CD4-positive, CD25-positive, alpha-beta regulatory T cell (primary cell): ENCODE measurements at places on chromosomes 1 and 21.
A peak's percentile ranks its signal among the peaks of the same experiment; 100 is the strongest.

- H3K4me3 ChIP-seq: no peak overlapping the region
- H3K27me3 ChIP-seq: no peaks in the 10 kb centered on the region
- H3K36me3 ChIP-seq: peaks cover 40% of the 10 kb centered on the region
- no peak overlapping the region for H3K27ac ChIP-seq
- DNase-seq: no peak
- H3K4me1 ChIP-seq: no peaks in the 10 kb centered on the region
These were observed 99.5 kb downstream of the MAN1A2 start for GRCh38 chr1:117466761-117467160.

- H3K4me1 ChIP-seq: no peaks in the 10 kb centered on the region
- no peaks in the 10 kb centered on the region for H3K27me3 ChIP-seq
- no peak for DNase-seq
- no peak overlapping the region for H3K4me3 ChIP-seq
- no peak overlapping the region for H3K27ac ChIP-seq
These were observed 67.3 kb upstream of the MAP10 start for GRCh38 chr1:232737917-232738316.

GRCh38 chr1:182635871-182636270 lies 31.7 kb upstream of the RGS16 start:
- DNase-seq: no peak
- H3K27me3 ChIP-seq: no peaks in the 10 kb centered on the region
- H3K4me1 ChIP-seq: no peaks in the 10 kb centered on the region

GRCh38 chr1:192698731-192699130 lies 62.8 kb downstream of the RGS13 start:
- H3K36me3 ChIP-seq: no peaks in the 10 kb centered on the region
- H3K27me3 ChIP-seq: no peaks in the 10 kb centered on the region
- peaks cover 4% of the 10 kb centered on the region for H3K4me1 ChIP-seq
- no peak overlapping the region for H3K4me3 ChIP-seq

DNA sequence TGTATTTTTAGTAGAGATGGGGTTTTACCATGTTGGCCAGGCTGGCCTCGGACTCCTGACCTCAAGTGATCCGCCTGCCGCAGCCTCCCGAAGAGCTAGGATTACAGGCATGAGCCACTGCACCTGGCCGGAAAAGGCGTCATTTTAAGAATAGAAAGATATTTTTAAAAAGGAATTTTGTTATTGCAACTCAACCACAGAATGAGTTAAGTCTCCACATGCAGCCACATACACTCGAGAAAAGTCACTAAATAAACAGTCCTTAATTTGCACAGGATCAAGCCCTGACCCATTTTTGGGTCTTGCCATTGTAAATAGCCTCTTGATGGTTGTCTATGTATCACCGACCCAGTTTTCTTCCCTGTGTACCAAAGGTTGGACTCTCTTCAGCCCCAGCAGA lies 85.5 kb downstream of the FBXO2 start:
- H3K4me1 ChIP-seq: no peaks in the 10 kb centered on the region
- no peak overlapping the region for H3K4me3 ChIP-seq
- H3K27me3 ChIP-seq: peaks cover 3% of the 10 kb centered on the region
- no peak overlapping the region for H3K27ac ChIP-seq
- H3K36me3 ChIP-seq: no peaks in the 10 kb centered on the region

GRCh38 chr1:57118948-57119603 lies 153.3 kb upstream of the C8B start:
- H3K27me3 ChIP-seq: no peaks in the 10 kb centered on the region
- H3K27ac ChIP-seq: no peak overlapping the region
- no peaks in the 10 kb centered on the region for H3K36me3 ChIP-seq
- H3K4me1 ChIP-seq: no peaks in the 10 kb centered on the region
- DNase-seq: no peak
- no peak overlapping the region for H3K4me3 ChIP-seq

DNA sequence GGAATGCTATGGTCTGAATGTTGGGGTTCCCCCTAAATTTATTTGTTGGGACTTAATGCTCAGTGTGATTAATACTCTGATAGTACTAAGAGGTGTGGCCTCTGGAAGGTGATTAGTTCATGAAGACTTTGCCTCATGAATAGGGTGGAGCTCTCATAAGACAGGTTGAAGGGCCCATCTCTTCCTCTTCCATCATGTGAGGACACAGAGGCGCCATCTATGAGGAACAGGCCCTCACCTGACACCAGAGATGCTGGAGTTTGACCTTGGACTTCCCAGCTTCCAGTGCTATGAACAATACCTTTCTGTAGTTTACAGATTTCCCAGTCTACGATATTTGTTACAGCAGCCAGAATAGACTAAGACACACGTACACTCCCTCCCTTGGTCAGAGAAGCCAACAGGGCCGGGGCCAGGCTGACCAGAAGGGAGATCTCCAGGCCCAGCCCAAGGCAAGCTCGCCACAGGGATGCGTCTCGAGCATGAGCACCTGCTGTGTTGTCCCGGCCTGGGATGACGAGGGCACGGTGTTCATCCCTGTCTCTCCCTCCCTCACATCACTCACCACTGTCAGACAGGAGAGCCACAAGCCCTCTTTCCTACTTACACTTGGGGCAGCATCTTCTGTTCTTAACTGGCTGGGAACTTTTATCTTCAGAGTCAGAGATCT lies 4.7 kb upstream of the ABCG1 start:
- H3K4me3 ChIP-seq: no peak overlapping the region
- H3K4me1 ChIP-seq: peaks cover 4% of the 10 kb centered on the region
- no peak for DNase-seq

- H3K27me3 ChIP-seq: no peaks in the 10 kb centered on the region
- DNase-seq: peak; percentile 64
- peak overlapping the region; percentile 90 for H3K4me3 ChIP-seq
- no peak overlapping the region for H3K27ac ChIP-seq
- H3K36me3 ChIP-seq: no peaks in the 10 kb centered on the region
These were observed 2.2 kb downstream of the RNF19B start for GRCh38 chr1:32962248-32962896.

- peaks cover 39% of the 10 kb centered on the region for H3K4me1 ChIP-seq
- H3K27me3 ChIP-seq: no peaks in the 10 kb centered on the region
- peak; percentile 69 for DNase-seq
- H3K27ac ChIP-seq: peak overlapping the region; percentile 95
- peak overlapping the region; percentile 71 for H3K4me3 ChIP-seq
These were observed 722 bp downstream of the NPHP4 start for GRCh38 chr1:5991381-5992025.

GRCh38 chr1:64116537-64116936 lies 86.9 kb upstream of the UBE2U start:
- no peak overlapping the region for H3K4me3 ChIP-seq
- DNase-seq: no peak
- no peak overlapping the region for H3K27ac ChIP-seq
- H3K36me3 ChIP-seq: no peaks in the 10 kb centered on the region
- H3K27me3 ChIP-seq: no peaks in the 10 kb centered on the region
- no peaks in the 10 kb centered on the region for H3K4me1 ChIP-seq

GRCh38 chr1:248695451-248696132 lies 7.0 kb downstream of the OR14I1 start:
- no peak overlapping the region for H3K27ac ChIP-seq
- no peaks in the 10 kb centered on the region for H3K4me1 ChIP-seq
- no peaks in the 10 kb centered on the region for H3K36me3 ChIP-seq
- no peak overlapping the region for H3K4me3 ChIP-seq
- no peaks in the 10 kb centered on the region for H3K27me3 ChIP-seq

- no peaks in the 10 kb centered on the region for H3K36me3 ChIP-seq
- DNase-seq: no peak
- H3K4me1 ChIP-seq: no peaks in the 10 kb centered on the region
- no peak overlapping the region for H3K27ac ChIP-seq
- H3K4me3 ChIP-seq: no peak overlapping the region
These were observed 736.9 kb upstream of the ADAMTS5 start for GRCh38 chr21:27703791-27704190.

DNA sequence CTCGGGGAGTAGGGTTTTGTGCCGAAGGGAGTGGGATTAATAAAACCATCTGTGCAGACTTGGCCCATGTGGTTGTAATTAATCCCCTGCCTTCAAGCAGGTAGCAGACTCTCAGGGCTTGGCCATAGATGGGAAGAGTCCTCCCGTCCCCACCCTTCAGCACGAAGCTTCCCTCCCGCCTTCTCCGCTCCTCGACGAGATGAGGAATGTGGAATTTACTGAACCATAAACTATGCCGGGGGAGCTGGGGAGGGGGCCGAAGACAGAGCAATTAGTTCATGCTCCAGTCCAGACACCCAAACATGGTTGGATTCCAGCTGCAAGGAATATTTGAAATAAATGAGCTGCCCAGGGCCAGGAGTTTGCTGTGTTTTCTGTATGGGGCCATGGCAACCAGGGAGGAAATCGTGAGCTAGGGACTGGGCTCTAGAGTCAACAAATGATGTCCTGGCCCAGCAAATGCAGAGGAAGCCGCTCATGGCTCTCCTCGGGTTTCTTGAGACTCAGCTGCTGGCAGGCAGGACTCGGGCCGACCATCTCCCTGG lies 78.8 kb downstream of the SPSB1 start:
- no peaks in the 10 kb centered on the region for H3K27me3 ChIP-seq
- H3K4me1 ChIP-seq: no peaks in the 10 kb centered on the region
- peaks cover 3% of the 10 kb centered on the region for H3K36me3 ChIP-seq
- no peak overlapping the region for H3K4me3 ChIP-seq

GRCh38 chr1:38207275-38207674 lies 160.7 kb upstream of the POU3F1 start:
- no peaks in the 10 kb centered on the region for H3K36me3 ChIP-seq
- no peaks in the 10 kb centered on the region for H3K4me1 ChIP-seq
- DNase-seq: no peak
- peaks cover 8% of the 10 kb centered on the region for H3K27me3 ChIP-seq
- no peak overlapping the region for H3K4me3 ChIP-seq

DNA sequence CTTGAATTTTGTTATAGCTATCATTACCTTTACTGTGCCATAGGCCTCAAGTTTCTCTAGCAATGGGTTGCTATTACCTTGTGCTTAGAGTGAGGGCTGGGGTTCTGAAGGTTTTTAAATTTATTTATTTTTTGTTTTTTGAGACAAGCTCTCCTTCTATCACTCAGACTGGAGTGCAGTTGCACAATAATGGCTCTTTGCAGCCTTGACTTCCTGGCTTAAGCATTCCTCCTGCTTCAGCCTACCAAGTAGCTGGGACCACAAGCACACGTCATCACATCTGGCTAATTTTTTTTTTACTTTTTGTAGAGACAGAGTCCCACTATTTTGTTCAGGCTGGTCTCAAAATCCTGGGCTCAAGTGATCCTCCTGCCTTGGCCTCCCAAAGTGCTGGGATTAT lies 41.5 kb downstream of the SNX27 start:
- no peak overlapping the region for H3K27ac ChIP-seq
- peaks cover 8% of the 10 kb centered on the region for H3K4me1 ChIP-seq
- DNase-seq: no peak

- no peaks in the 10 kb centered on the region for H3K4me1 ChIP-seq
- H3K27ac ChIP-seq: no peak overlapping the region
- H3K36me3 ChIP-seq: peaks cover 25% of the 10 kb centered on the region
- DNase-seq: no peak
These were observed 46.9 kb upstream of the LIN9 start for GRCh38 chr1:226355669-226356551.

- no peaks in the 10 kb centered on the region for H3K27me3 ChIP-seq
- no peak overlapping the region for H3K4me3 ChIP-seq
- no peaks in the 10 kb centered on the region for H3K4me1 ChIP-seq
- no peaks in the 10 kb centered on the region for H3K36me3 ChIP-seq
These were observed 24.4 kb downstream of the PLXNA2 start for GRCh38 chr1:208219659-208220282.

GRCh38 chr1:156862997-156863599 lies 2.4 kb downstream of the NTRK1 start:
- no peaks in the 10 kb centered on the region for H3K36me3 ChIP-seq
- H3K27ac ChIP-seq: no peak overlapping the region
- H3K4me1 ChIP-seq: peaks cover 44% of the 10 kb centered on the region
- peaks cover 13% of the 10 kb centered on the region for H3K27me3 ChIP-seq
- no peak for DNase-seq
- H3K4me3 ChIP-seq: no peak overlapping the region

- H3K4me3 ChIP-seq: no peak overlapping the region
- H3K4me1 ChIP-seq: no peaks in the 10 kb centered on the region
- DNase-seq: no peak
These were observed 144.1 kb downstream of the CENPF start for GRCh38 chr1:214747050-214747635.

DNA sequence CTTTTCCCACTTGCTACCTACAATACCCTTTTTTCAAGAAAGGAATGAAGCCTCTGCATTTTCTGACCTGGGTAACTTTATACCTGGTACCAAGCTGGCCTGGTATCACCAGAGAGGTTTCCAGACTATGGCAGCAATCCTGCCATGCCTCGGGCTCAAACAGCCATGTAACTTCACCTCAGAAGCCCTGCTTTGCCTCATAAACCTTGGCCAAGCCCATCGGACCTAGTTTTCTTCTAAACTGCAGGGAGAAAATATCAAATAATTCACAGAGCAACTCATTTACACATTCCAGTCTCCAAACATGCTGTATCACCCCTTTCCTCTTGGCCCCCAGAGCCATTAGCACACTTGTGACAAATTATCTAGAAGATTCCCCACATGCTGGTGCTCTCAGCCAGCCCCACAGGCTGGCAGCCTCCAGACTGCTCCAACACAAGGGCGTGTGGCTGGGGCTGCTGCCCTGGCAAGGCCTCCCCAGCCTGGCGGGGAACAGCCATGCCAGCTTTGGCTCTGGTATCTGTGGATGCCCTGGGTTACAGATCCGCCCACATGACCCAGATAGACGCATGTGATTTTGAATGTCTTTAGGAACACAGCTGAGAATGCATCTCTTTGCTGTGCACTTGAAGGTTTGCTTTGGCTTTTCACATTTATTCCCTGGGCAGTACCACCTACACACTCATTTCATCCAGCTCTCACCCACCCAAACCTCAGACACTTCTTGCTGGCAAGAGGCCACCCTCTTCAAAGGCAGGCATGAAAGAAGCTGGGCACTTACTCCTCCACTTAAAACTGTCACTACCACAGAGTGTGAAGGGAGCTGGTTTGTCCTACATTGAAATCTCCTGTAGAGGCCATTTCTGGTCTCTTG lies 70.0 kb upstream of the BCAR3 start:
- H3K27ac ChIP-seq: no peak overlapping the region
- no peak overlapping the region for H3K4me3 ChIP-seq
- peaks cover 1% of the 10 kb centered on the region for H3K27me3 ChIP-seq
- DNase-seq: no peak
- H3K4me1 ChIP-seq: no peaks in the 10 kb centered on the region

DNA sequence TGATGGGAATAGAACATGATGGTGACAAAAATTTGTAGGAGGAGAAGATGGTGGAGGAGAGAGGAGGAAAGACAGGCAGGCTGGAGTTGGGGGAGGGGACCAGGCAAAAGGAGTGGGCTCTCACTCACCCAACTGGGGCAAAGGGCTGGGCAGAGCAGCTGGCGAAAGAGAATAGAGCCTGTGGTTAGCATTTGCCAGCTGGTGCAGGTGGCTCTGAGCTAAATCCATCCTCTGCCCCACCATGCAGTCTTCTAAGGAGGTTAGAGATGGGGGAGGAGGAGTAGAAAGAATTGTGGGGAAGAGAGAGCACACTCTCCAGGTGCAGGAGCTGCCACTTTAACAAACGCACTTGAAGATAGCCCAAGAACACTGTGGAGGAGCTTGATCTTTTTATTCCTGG lies 27.6 kb upstream of the SLAMF1 start:
- no peaks in the 10 kb centered on the region for H3K27me3 ChIP-seq
- H3K4me3 ChIP-seq: no peak overlapping the region
- DNase-seq: no peak

- no peaks in the 10 kb centered on the region for H3K4me1 ChIP-seq
- H3K36me3 ChIP-seq: peaks cover 12% of the 10 kb centered on the region
- no peak overlapping the region for H3K27ac ChIP-seq
- DNase-seq: no peak
These were observed 28.6 kb downstream of the UAP1 start for GRCh38 chr1:162590101-162590500.
